ENCODE measurements at places on chromosomes 12 and 14.

GRCh38 chr14:87334997-87335685, 657.8 kb downstream of the GALC start:
- peak; percentile 23 for DNase-seq

GRCh38 chr12:91851741-91852477, 293.7 kb downstream of the BTG1 start:
- no peak for DNase-seq

DNA sequence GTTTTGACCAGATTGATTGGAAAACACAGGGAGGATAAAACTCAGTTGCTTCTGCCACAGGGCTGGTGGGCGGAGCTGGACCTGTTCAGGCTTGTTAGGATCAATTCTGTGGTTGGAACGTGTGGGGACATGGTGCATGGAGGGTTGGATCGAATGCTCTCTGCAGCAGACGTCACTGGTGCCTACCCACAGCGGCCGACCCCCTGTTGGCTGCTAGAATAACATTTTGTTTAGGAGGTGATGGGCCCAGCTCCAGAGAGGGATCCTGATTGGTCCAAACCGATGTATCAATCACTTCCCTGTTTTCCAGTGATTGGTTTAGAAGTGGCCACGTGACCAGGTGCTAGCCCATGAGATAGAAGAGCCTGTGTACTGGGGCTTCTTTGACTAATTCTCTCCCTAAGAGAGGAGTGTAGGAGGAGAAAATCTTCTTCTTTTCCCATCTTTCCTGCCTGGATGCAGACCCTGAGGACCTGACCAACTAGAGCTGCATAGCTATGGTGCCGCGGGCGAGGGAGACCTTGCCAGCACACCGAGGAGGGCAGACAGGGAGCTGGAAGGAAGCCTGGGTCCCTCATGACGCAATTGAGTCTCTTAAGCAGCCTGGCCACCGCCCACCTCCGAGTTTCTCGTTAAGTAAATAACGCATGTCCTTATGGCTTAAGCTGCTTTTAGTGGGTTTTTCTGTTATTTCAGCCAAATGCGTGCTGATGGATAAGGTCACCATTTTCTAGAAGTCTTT, 163.5 kb downstream of the AACS start:
- DNase-seq, result no peak

- no peak for DNase-seq
Measured at GRCh38 chr12:122547330-122547729, 20.3 kb downstream of the KNTC1 start.

GRCh38 chr14:91119556-91120311, 5.9 kb downstream of the DGLUCY start:
- peak; percentile 50 for DNase-seq

- DNase-seq, result peak; percentile 96
Measured at GRCh38 chr12:60148109-60148508, 552.3 kb downstream of the SLC16A7 start.

DNA sequence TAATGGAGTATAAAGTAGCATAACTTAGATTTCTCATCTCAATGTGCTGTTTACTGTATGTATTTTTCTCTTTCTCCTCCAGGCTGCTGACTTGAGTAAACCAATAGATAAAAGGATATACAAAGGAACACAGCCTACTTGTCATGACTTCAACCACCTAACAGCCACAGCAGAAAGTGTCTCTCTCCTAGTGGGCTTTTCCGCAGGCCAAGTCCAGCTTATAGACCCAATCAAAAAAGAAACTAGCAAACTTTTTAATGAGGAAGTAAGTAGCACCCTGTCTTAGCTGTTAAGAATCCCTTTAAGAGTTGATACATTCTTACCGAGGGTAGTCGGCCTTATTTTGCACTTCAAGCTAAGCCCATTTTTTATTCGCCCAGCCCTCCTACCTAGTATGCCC, 55.2 kb downstream of the WDR20 start:
- no peak for DNase-seq

DNA sequence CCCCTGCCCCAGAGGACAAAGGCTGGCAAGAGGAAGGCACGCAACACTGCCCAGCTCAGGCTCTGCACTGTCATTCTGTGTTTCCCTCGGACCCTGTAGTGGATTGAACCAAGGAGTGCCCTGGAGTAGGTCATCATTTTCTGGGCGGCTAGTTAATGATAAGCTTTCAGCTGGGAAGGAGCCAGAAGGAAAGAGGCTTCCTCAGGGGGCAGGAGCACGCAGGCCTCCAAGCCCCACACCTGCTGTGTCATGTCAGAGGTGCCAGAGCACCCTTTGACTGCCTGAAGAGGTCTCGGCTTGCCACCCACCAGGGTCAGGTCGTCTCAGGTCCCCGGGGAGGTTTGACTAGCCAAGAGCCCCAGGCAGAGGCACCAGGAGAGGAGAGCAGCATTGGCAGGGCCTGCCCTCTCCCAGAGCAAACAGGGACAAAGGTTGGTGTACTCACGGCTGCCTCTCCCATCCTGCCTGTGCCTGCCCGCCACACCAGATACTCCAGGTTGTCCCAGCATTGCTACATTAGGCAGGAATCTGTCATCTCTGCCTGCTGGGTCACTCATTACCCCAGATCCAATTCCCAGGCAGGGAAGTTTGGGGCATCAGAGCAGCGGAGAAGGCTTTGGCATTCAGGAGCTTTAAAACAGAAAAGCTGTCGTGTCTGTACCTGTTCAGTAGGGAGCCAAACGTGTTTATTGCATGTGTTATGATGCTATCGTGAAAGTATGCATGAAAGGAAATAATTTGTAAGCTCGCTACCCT, 33.5 kb upstream of the ATP2A2 start:
- DNase-seq, result no peak

DNA sequence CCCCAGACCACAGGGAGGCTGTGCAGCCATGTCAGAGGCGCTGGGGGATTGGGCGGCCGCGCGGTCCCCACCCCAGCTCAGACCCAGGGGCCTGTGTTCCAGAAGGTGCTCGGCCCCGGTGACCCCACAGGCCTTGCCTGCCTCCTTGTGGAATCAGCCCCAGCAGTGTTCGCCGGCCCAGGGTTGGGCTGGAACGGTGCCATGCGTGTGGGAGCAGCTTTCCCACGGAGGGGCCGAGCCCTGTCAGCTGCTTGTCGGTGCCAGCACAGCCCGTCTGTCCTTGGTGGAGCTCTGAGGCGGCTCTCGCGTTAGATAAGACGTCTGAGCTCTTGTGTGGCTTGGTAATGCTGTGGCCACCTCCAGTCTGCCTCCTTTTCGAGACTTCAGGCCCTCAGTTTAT, 8.5 kb downstream of the ZFYVE21 start:
- DNase-seq, result peak; percentile 10

- no peak for DNase-seq
Measured at GRCh38 chr12:16499611-16500010, 106.4 kb downstream of the LMO3 start.

DNA sequence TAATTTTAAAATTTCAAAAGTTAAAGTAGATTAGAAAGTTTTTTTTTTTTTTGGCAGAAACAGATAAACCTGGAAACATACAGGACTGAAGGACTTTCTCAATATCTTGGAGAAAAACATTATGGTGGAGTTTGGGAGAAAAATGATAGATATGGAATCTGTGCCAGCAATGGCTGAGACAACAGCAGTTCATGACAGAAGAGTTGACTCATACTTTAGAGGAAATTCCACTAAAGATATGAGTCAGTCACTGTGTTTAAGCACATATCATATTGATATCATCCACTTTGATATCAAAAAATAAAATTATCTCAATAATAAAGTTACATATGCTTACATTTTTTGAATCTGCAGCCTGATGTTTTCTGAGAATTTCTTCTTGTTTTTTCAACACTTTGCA, 193.9 kb upstream of the OR4E1 start:
- DNase-seq, result peak; percentile 28

GRCh38 chr12:116382686-116383530, 105.4 kb upstream of the MED13L start:
- DNase-seq, result peak; percentile 99

DNA sequence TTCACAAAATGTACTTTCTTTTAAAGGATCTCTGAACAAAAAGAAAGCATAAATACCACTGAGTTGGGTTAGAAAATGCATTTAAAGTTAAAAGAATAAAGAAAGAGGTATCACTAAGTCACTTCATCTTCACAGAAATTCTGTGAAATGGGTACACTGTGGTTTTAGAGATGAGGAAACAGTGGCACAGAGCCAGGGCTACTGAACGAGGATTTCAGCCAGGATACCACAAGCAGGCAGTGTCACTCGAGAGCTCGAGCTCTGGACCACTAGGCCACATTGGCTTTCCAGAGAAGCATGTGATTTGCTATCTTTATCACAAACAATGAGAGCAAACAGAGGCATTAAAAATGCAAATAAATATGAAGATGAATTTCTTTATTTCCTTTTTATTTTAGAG, 51.0 kb downstream of the WDHD1 start:
- DNase-seq, result peak; percentile 4

- DNase-seq, result no peak
Measured at GRCh38 chr14:75044752-75045151, 6.5 kb downstream of the MLH3 start.

DNA sequence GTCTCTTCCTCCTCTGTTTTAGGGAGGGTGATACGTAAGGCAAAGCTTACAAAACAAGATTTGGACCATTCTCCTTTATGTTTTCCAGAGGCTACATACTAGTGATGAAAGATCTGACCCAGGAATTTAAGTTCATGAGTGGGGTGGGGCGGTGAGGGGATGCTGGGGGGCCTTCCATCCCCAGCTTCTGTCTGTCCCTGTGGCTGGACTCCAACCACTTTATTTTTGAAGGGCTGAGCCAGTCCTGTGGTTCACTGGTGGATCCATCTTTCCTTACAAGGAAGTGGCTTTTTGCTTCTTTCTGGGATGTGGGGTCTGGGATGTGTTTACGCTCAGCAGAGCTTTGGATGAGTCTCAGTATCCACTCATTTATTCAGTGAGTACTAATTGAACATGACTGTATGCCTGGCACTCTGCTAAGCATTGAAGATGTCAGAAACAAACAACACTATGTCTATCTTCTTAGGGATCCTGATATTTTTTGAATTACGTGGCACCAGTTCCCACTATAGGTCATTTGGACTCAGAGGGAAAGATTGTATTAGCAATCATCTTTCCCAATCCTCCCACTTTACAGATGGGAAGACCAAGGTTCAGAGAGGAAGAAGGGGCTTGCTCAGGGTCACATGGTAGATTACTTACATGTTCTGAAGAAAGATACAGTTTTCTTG, 291.8 kb upstream of the TBX3 start:
- peak; percentile 19 for DNase-seq

- no peak for DNase-seq
Measured at GRCh38 chr14:73715707-73716106, 1.5 kb upstream of the PNMA1 start.

- DNase-seq, result no peak
Measured at GRCh38 chr14:21106176-21106497, 5.3 kb downstream of the TMEM253 start.

DNA sequence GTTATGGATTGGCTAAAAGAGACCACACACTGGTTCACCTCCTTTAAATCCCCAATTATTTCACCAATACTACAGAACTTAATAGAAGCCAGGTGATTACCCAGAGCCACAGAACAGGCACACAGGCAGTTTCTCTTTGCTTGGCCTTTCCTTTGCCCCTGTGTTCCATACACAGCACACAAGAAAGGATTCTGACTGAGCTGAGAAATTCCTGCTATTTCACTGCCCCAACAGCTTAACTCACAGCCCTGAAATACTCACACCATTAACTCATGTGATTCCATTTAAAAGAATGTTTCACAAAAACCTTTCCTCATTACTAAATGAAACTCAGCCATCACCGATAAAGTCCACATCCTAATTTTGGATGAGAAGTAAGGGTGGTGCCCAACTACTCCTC, 133.6 kb downstream of the MED13L start:
- peak; percentile 78 for DNase-seq
